ENCODE measurements at places on chromosomes 6 and 20.

GRCh38 chr6:39929039-39929732 is 5.1 kb downstream of the MOCS1 start:
- DNase-seq: no peak

GRCh38 chr6:6703699-6704098 is 115.2 kb downstream of the LY86 start:
- no peak for DNase-seq

DNA sequence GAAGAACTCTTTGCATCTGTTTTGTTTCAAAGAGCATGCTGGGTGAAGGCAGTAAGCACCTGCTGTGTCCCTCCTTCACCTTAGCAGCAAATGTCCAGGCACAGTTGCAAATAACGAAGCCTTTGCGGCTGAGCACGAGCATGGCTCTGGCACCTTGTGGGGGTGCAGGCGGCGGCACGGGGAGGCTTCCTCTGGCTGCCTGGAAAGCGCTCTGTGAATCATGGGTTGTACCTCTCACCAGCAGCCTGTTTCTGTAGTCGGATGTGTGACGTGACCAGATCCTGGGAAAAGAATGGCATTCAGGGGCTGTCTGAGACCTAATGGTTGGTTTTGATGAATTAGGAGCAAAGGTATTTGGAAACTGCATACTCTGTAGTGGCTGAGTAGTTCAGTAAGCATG is 144.8 kb downstream of the DTNBP1 start:
- DNase-seq: no peak

DNA sequence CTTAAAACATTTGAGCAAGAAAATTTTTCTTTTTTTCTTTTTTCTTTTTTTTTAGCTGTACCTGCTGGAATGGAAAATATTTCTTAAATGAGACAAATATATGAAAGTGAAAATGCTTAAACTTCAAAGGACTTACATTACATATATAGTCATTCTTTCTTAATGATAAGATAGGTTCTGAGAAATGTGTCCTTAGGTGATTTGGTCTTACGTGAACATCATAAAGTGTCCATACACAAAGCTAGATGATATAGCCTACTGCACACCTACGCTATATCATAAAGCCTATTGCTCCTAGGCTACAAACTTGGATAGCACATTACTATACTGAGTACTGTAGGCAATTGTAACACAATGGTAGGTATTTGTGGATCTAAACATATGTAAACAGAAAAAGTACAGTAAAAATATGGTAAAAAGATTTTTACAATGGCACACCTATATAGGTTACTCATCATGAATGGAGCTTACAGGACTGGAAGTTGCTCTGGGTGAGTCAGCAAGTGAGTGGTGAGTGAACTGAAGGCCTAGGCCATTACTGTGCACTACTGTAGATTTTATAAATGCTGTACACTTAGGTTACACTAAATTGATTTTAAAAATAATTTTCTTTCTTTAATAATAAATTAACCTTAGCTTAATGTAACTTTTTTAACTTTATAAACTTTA is 54.6 kb downstream of the RPP21 start:
- DNase-seq: no peak

DNA sequence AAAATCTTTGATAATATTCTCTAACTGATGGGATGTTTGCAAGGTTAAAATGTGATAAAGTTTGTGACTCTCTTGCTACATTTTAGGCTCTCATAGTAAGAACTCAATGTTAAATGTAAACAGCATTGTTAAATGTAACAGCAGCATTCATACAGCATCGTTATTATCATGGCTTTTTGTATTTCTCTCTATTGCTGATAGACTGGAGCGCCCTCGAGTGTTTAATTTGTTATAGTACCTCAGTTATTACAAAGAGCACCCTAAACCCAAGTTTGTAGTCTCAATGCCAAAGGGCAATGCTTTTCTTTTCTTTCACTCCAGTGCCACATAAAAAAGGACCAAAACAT is 14.9 kb upstream of the TTPAL start:
- no peak for DNase-seq

Measured in iPS DF 6.9 (cell line).